CD4-positive, alpha-beta T cell (primary cell): ENCODE measurements at places on chromosomes 4 and X. TPM values are rescaled to one million over a fixed set of nuclear protein-coding genes. Genes with fewer than 3 reads are reported as not detected.

Gene DRP2
- total RNA-seq: not detected

Gene CXCL10
- not detected for total RNA-seq

Gene TLR10
- total RNA-seq: not detected

Gene DGKK
- not detected for total RNA-seq

Gene WDR19
- total RNA-seq: 16.7 TPM

Gene FAM184B
- not detected for total RNA-seq

DNA sequence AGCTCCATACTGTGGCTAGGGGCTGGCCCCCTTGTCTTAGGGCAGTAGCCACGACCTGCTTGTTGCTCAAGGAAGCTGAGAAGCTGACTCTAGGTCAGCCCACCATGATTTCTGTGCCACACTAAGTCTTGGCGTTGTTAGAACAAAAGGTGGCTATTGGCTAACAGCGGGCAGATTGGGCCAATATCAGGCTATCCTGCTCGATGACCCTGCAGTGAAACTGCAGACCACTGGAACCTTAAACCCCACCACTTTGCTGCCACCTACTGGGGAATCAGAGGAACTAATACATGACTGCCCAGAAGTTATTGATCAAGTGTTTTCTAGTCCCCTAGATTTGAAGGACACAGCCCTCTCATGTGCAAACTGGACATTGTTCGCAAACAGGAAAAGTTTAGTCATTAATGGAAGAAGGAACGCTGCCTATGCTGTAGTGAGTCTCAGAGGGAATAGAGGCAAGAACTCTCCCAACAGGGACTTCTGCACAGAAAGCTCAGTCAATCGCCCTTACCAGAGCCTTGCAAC lies 17.0 kb upstream of the PAPSS1 start:
- no peak overlapping the region for H3K27ac ChIP-seq
- H3K36me3 ChIP-seq: no peaks in the 10 kb centered on the region
- H3K4me1 ChIP-seq: peaks cover 4% of the 10 kb centered on the region

DNA sequence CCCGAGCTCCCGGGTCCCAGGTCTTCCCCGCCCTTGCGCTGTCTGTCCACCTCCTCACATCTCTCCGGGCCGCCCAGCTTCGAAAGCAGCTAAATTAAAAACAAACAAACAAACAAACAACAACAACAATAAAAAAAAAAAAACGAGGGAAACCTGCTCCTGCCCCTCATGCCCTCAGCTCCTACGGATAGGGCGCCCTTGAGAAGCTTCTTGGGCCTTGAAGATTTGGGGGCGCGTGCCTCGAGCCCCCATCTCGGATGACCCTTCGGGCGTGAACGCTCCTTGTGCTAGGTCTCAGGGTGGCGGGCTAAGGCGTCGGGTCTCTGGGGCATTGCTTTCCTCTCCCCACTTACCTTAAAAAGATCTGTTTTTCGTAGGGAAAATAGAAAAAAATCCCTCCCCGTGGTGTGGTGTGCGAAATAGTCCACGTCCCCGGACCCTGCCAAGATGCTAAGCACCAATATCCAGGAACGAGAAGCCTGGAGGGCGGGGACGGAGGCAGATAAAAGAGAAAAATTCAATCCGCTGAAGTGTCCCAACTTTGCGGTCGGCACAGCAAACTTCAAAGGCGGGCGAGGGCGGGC lies 603 bp downstream of the NDNF start:
- DNase-seq: no peak
- H3K4me3 ChIP-seq: peak overlapping the region; percentile 55
- H3K27me3 ChIP-seq: peaks cover 72% of the 10 kb centered on the region
- no peaks in the 10 kb centered on the region for H3K36me3 ChIP-seq
- peaks cover 24% of the 10 kb centered on the region for H3K4me1 ChIP-seq

GRCh38 chrX:37776987-37777325 lies 2.9 kb upstream of the CYBB start:
- peak overlapping the region; percentile 48 for H3K27ac ChIP-seq
- no peak for DNase-seq
- H3K4me3 ChIP-seq: no peak overlapping the region
- H3K27me3 ChIP-seq: no peaks in the 10 kb centered on the region
- H3K36me3 ChIP-seq: no peaks in the 10 kb centered on the region

DNA sequence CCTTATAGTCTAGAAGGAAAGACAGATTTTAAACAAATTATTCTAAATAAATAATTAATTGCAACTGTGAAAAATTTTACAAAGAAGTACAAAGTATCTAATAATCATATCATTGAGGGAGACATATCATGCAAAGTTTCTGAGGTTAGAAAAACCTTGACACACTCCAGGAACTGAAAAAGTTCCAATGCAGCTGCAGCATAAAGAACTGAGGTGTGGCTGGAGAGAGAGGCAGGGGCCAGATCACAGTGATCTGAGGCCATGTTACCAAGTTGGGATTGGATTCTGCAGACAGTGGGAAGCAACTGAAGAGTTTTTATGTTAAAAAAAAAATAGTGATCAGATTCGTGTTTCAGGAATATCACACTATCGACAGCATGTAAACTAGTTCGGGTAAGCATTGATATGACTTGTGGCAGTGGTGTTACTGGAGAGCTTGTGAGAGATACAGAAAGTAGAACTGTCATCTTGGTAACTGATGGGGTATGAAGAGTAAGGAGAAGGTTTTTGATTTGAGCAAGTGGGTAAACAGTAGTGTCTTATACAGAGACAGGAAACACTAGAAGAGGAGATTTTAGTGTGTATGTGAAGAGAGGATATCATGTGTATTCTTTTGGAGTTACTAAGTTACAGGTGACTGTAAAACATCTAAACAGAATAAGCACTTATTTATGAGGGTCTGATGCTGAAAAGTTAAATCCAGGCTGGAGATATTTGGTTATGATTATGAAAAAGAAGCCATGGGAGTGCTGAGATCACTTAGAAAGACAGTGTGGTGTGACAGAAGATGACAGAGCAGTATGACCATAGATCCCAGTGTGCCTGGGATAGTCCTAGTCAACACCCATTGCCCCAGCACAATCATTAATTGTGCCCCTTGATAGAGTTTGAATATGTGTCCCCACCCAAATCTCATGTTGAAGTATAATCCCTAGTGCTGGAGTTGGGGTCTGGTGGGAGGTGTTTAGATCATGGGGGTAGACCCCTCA lies 15.6 kb upstream of the SPRY1 start:
- no peaks in the 10 kb centered on the region for H3K36me3 ChIP-seq
- H3K4me3 ChIP-seq: no peak overlapping the region
- no peak overlapping the region for H3K27ac ChIP-seq
- H3K4me1 ChIP-seq: no peaks in the 10 kb centered on the region
- DNase-seq: no peak

DNA sequence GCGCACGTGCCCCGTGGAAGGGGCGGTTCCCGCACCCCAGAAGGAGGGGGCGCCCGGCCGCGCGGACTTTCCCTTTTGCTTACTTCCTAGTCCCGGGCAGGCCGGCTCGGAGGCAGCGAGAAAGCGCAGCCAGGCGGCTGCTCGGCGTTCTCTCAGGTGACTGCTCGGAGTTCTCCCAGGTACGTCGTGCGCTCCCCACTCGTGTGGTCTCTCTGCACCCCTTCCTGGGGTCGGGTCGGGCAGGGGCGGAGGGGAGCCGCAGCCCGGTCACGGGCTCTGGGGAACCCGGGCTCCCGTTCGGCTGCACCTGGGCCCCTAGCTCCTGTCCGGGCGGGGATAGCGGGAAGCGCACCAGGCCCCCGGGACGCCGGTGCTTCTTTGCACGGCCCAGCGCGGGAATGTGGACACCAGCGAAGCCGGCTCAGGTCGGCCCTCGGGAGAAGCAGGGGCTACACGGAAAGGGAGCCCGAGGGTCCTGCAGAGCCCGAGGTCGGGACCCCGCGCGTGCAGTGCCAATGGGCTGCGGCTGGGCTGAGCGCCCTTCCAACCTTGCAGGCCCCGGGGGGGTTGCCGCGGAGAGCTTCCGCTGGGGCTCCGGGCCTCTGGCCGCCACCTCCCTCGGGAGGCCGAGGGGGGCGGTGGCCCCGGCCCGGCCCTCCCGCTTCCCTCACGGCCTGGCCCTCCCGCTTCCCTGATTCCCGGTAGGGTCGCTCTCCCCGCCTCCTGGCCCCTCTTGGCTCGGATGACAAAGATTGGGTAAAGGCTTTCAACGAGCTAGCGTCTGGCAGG lies at the start of gene TLR2:
Gene TLR2 (plus strand): TSS at position 99 of the 789 bp plus-strand sequence. CDS start 18,628 bp downstream, outside the sequence.
- peaks cover 12% of the 10 kb centered on the region for H3K27me3 ChIP-seq
- H3K4me1 ChIP-seq: peaks cover 17% of the 10 kb centered on the region
- peak; percentile 51 for DNase-seq
- no peaks in the 10 kb centered on the region for H3K36me3 ChIP-seq
- no peak within 1 kb of the TSS for H3K27ac ChIP-seq

GRCh38 chr4:7171191-7171900 lies 21.0 kb upstream of the SORCS2 start:
- no peak overlapping the region for H3K27ac ChIP-seq
- no peak overlapping the region for H3K4me3 ChIP-seq
- no peaks in the 10 kb centered on the region for H3K36me3 ChIP-seq
- H3K27me3 ChIP-seq: no peaks in the 10 kb centered on the region
- peaks cover 5% of the 10 kb centered on the region for H3K4me1 ChIP-seq
- no peak for DNase-seq

GRCh38 chr4:59994118-59994517 lies 1206.0 kb upstream of the ADGRL3 start:
- H3K27me3 ChIP-seq: no peaks in the 10 kb centered on the region
- H3K36me3 ChIP-seq: no peaks in the 10 kb centered on the region
- no peaks in the 10 kb centered on the region for H3K4me1 ChIP-seq
- H3K4me3 ChIP-seq: no peak overlapping the region

DNA sequence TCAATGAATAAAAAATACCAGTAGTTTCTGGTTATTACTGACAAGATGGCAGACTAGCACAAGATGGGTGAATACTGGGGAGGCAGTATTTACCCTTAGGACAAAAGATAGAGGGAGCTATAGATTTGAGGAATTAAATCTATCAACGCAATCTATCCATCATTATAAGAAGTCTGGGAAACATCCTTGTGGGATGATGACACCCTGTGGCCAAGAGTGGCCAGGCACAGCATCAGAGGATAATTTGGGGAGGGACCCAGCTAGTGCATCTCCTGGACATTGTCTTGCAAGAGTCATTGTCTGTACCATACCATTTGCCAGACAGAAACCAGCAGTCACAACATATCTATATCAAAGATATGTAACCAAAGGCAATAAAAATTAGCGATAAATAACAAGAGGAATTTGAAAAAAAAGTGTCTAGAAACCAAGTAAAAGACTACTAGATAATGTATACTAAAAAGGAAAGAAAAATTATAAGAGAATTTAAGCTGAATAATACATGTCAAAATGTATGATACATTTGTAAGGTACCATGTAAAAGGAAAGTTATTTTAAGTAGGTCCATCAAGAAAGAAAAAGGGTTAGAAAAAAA lies 22.9 kb downstream of the KCTD8 start:
- H3K27me3 ChIP-seq: no peaks in the 10 kb centered on the region
- no peaks in the 10 kb centered on the region for H3K36me3 ChIP-seq
- H3K4me1 ChIP-seq: no peaks in the 10 kb centered on the region
- DNase-seq: no peak
- no peak overlapping the region for H3K27ac ChIP-seq

DNA sequence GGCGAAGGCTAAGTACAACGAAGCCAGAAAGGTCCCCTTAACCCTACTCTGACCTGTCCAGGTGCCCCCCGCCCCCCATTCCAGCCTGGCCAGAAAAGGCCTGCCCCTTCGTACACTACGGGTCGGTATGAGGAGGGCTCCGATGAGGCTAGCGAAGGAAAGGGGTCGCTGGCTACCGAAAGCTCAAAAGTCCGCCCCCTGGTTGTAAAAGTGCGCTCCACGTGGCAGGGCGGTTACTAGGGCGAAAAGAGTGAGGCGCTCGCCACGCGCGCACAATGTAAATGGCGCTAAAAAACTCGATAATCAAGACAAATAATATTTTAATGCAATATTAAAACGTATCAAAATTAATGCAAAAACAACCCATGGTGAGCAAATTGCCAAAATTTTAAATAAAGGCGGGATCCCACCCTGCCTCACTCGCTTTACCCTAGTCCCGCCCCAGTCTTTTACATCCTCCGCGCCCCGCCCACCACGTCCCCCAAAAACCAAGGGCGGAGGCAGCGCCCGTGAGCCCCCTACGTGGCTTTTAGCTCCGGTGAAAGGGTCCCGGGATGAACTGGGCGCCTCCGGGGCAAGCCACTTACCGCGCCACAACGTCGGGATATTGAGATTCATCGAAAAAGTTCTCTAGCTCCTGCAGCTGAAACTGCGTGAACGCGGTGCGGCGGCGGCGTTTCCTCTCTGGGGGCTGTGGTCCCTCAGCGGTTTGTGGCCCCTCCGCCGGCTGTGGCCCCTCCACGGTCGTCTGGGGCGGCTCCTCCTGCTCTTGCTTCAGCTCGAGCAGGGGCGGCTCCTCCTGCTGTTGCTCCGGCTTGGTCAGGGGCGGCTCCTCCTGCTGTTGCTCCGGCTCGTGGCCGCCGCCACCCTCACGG lies 929 bp downstream of the ESX1 start:
- no peak overlapping the region for H3K27ac ChIP-seq
- no peak for DNase-seq
- no peaks in the 10 kb centered on the region for H3K4me1 ChIP-seq
- no peak overlapping the region for H3K4me3 ChIP-seq
- peaks cover 22% of the 10 kb centered on the region for H3K27me3 ChIP-seq

DNA sequence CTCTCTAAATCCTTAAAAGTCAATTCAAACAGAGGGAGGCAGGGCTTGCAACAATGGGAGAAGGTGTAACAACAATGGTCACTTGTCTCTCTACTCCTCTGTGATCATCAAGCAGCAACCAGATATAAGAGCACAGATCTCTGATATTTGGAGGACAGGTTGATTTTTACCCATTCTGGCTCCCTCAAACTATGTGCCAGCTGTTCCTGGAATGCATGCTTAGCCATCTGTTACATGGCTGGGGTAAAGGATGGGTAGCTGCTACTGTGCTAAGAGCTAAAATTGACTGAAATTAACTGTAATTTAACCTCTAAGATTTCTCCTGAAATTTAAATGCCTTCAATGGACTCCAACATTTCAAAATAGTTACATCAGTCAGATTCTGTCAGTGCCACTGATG lies 1459.9 kb downstream of the PCDH7 start:
- H3K27me3 ChIP-seq: no peaks in the 10 kb centered on the region
- no peaks in the 10 kb centered on the region for H3K4me1 ChIP-seq
- no peak for DNase-seq
- no peak overlapping the region for H3K27ac ChIP-seq
- no peaks in the 10 kb centered on the region for H3K36me3 ChIP-seq

DNA sequence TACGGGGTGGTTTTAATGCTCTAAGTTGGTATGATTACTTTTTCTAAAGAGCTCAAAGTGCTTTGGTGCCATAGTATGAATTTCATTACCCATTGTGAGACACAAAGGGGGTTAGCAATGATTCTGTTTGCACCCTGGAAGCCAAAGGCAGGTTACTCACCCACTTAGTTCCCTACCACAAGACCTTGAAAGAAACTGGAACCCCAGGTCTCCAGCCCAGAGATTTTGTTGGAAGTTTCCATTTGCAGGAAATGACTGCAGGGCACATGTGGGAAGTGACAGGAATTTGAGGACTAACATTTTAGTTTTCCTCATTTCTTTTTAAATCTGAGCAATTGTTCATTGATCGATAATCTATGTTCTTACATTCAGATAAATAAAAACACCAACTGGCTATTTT lies 1.8 kb upstream of the HS3ST1 start:
- peaks cover 29% of the 10 kb centered on the region for H3K27me3 ChIP-seq
- no peaks in the 10 kb centered on the region for H3K36me3 ChIP-seq
- no peak for DNase-seq
- H3K4me3 ChIP-seq: no peak overlapping the region
- H3K27ac ChIP-seq: no peak overlapping the region

GRCh38 chr4:8850074-8850829 lies 21.4 kb downstream of the HMX1 start:
- H3K27ac ChIP-seq: no peak overlapping the region
- H3K4me3 ChIP-seq: no peak overlapping the region
